ENCODE measurements at places on chromosomes 2 and 18.

GRCh38 chr2:88627856-88628570 lies 749 bp upstream of the EIF2AK3 start:
- DNase-seq, result peak; percentile 69

- no peak for DNase-seq
Observed at GRCh38 chr2:216838151-216838550, 21.7 kb downstream of the TNP1 start.

GRCh38 chr18:22433956-22434355 lies 16.2 kb upstream of the CTAGE1 start:
- peak; percentile 42 for DNase-seq

- DNase-seq, result no peak
Observed at GRCh38 chr2:84474176-84474575, 15.1 kb upstream of the SUCLG1 start.

- no peak for DNase-seq
Observed at GRCh38 chr2:222752746-222753145, 81.3 kb downstream of the MOGAT1 start.

GRCh38 chr2:231479455-231479854 lies 15.2 kb upstream of the NCL start:
- DNase-seq, result no peak

GRCh38 chr2:158610059-158610458 lies 153.3 kb downstream of the PKP4 start:
- no peak for DNase-seq

GRCh38 chr18:22173928-22174301 lies 4.5 kb downstream of the GATA6 start:
- DNase-seq, result no peak

DNA sequence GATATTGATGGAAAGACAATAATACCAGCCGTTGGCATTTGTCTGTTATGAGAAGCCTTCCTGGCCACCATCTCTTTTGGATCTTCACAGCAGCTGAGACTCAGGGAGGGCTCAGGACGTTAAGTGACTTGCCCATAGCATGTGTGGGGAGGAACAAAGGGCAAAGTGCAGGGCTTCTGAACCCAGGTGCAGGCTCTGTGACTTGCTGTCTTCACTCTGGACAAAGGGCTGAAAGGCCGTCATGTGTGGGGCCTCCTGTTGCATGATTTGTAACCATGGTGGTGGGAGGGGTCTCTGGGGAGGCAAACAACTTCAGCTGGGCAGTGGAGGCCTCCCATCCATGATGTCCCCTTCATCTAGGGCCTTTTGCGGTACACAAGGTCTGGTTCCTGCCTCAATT lies 65.5 kb upstream of the SIX2 start:
- DNase-seq, result no peak

- DNase-seq, result no peak
Observed at GRCh38 chr2:122706757-122707223, 951.3 kb downstream of the TSN start.

GRCh38 chr2:181356526-181357130 lies 100.6 kb upstream of the ITGA4 start:
- no peak for DNase-seq

DNA sequence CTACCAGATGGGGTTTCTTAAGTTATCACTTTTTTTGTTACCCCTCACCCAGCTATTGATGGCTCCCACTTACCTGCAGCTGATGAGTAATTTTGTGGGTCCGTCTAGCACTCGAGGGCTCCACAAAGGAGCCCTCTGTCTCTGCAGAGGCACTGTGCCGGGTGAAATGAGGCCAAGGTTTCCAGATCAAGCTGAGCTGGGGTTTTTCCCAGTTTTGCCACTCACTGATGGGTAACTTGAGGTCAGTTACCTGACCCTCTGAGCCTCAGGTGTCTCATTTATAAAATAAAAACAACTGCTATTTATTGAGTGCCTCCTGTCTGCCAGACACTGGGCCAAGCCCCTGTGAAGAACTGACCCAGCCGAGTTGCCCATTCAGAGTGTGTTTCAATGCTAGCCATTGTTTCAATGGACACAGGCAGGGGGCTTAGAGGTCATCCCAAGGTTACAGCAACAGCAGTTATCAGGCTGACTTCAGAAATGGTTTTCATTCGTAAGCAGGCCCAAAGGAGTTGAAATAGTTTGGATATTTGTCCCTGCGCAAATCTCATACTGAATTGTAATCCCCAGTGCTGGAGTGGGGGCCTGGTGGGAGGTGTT lies 192.9 kb downstream of the NCK2 start:
- DNase-seq, result no peak

DNA sequence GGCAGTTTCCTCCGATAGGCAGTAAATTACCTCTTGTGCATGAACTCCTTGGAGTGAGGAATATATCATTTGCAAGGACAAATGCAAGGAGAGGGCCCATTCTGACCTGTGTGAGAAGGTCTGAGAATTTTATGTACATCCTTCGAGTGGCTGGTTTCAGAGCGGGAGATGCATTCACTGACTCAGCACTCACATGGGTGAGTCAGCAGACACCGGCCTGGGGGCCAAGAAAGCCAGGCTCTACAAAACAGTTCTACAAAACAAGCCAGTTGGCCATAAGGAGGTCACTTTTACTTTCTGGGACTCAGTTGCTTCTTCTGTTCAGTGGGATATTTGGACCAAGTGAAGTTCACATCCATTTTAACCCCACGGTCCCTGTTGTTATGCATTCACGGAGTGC lies 35.3 kb downstream of the CYP26B1 start:
- DNase-seq, result no peak

- DNase-seq, result no peak
Observed at GRCh38 chr2:144382849-144383248, 137.1 kb downstream of the ZEB2 start.

GRCh38 chr2:24907116-24907515 lies 12.9 kb downstream of the ADCY3 start:
- DNase-seq, result no peak

DNA sequence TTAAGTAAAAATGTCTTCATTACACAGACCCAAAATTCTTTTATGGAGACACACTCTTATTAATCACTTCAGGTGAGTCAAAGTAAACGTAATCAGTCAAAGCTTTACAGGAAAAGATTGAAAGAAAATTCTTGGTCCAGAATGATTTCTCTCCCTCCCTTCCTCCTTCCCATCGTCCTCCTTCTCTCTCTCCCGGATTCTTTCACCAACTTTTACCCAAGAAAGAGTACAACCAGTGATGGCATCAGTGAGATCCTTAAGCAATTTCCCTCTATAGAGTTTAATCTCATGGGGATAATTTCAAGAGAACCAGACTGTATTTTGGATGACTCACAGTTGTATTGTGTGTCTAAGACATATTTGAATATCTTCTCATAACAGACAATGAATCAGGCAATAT lies 258.1 kb downstream of the ALK start:
- peak; percentile 79 for DNase-seq

- no peak for DNase-seq
Observed at GRCh38 chr18:5515011-5515784, 28.6 kb downstream of the EPB41L3 start.

DNA sequence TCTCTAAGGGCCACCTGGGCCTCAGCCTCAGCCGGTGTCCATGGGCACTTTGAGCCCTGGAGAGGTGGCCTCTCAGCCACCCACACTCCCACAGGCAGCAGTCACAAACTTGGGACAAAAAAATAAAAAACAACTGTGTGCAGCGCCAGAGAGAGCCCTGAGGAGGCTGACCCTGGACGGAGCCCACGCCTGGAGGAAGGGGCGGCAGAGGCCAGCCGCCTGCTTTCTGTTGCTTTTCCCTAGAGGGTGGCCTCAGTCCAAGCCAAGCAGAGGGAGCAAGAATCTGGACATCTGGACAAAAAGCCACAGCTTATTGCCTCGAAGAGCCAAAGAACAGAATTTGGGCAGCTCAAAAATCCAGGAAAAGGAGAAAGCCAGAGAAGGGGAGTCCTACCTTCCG lies 43.3 kb upstream of the LDLRAD4 start:
- DNase-seq, result no peak

GRCh38 chr2:122063716-122064115 lies 308.3 kb downstream of the TSN start:
- DNase-seq, result no peak

DNA sequence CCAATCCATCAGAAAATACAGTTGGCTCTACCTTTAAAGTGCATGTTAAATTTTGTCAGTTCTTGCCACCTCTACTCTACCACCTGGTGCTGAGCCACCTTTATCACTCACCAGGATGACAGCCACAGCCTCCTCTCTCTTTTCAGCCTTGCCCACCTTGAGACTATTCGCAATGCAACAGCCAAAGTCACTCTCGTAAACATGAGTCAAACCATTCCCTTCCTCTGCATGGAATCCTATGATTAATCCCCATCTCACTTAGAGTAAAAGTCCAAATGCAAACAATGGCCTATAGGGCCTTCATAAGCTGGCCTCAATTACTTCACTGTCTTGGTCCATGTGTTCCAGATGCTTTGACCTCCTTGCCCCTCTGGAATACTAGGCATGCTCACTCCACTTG lies 5.8 kb upstream of the OSBPL6 start:
- DNase-seq, result no peak

- no peak for DNase-seq
Observed at GRCh38 chr2:162581959-162582798, 238.2 kb downstream of the GCA start.
